ENCODE measurements at places on chromosomes 6 and 20.

- no peak for DNase-seq
Measured at GRCh38 chr6:169341706-169342105, 88.1 kb upstream of the THBS2 start.

DNA sequence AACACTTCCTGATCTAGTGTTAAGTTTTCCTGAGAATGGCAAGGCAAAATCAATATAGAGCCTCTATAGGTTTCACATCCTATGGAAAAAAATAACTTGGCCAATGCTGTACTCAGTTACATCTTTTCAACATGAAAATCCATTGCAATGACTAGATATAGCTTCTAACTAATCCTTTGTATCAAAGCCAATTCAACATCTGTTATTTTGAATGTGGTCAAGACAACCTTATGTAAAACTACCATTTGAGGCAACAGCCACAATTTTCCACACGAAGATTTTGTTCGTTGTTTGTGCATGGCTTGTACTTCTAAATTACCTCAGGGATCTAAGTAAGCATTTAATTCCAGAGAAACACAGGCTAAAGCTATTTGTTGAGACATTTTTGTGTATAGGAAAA, 637.8 kb upstream of the EYS start:
- DNase-seq, result no peak

DNA sequence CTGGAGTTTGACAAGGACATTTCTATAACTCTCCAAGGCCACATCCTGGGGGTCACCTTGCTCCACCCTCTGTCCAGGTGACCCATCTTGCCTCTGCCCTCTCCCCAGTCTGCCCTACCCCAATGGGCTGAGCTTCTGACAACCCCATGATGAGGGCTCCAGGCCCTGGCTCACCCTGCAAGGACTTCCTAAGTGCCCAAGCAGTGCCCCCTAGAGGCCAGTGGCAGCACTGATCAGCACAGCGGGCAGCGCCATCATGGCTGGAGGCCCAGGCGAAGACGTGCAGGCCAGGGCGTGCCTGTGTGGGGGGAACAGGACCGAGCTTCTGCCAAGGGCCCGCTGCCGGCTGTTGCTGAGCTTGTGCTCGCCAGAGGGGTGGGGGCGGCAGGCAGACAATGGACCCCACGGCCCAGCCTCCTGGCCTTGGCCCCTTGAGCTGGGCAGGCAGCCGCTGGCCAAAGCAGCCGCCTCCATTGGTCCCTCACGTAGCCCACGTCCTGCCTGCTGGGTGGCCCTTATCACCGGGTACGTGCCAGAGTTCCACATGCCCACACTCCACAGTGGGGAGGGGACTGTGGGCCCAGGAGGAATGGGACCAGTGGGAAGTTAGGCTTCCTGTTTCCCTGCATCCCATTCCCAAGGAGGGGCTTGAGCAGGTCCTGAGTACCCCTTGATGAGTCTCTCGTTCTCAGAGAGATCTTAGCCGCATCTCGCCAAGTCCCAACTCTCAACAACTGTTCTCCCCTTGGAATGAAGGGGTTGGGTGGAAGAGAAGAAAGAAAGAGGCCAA, 64.3 kb downstream of the MRPL14 start:
- peak; percentile 62 for DNase-seq

- no peak for DNase-seq
Measured at GRCh38 chr6:167711211-167711610, 115.5 kb upstream of the AFDN start.

GRCh38 chr6:25215881-25216280, 63.3 kb upstream of the CARMIL1 start:
- no peak for DNase-seq
